Stimulated activated CD4-positive, alpha-beta T cell treated with anti-CD3 and anti-CD28 coated beads, Interleukin-15, amount 100 ng/mL, for 1 hour (primary cell): ENCODE measurements at places on chromosomes 13 and 19.

- DNase-seq: no peak
These were observed 3.2 kb upstream of the LGALS13 start for GRCh38 chr19:39599116-39599515.

DNA sequence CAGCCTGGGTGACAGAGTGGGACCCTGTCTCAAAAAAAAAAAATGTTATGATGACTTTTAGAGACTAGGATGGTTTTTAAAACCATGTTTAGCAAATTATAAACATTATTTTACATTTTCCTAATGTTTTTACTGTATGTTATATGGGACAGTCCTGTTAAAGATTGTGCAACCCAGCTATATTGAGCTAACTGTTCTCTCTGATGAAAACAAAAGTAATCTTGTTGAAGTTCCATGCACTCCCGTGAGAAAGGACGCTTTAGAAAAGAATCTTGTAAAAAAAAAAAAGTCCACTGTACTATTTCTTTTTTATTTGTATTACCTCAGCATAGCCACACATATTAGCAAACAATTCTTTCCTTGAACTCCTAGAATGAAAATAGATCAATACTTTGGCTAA is 451.2 kb downstream of the DCT start:
- no peak for DNase-seq

- no peak for DNase-seq
These were observed 426.9 kb downstream of the PCDH9 start for GRCh38 chr13:66803013-66803807.

GRCh38 chr19:45468159-45468651 is 409 bp downstream of the FOSB start:
- peak; percentile 43 for DNase-seq

DNA sequence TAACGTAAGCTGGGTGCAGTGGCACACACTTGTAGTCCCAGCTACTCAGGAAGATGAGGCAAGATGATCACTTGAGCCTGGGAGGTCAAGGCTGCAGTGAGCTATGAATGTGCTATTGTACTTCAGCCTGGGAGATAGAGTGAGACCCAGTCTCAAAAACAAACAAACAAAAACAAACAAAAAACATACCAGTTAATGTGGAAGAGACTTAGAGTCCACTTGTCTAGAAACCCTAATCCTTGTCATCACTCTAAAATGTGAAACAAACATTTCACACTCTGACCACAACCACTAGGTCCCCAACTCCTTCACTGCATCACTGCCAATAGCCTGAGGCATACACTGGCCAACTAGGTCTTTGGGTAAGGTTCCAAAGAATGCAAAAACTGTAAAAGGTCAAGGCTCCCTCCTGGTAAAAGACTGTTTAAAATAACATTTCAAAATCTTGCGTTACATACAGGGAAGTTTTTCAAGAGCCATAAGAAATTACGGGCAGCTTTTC is 28.6 kb upstream of the CYP2B6 start:
- DNase-seq: no peak

DNA sequence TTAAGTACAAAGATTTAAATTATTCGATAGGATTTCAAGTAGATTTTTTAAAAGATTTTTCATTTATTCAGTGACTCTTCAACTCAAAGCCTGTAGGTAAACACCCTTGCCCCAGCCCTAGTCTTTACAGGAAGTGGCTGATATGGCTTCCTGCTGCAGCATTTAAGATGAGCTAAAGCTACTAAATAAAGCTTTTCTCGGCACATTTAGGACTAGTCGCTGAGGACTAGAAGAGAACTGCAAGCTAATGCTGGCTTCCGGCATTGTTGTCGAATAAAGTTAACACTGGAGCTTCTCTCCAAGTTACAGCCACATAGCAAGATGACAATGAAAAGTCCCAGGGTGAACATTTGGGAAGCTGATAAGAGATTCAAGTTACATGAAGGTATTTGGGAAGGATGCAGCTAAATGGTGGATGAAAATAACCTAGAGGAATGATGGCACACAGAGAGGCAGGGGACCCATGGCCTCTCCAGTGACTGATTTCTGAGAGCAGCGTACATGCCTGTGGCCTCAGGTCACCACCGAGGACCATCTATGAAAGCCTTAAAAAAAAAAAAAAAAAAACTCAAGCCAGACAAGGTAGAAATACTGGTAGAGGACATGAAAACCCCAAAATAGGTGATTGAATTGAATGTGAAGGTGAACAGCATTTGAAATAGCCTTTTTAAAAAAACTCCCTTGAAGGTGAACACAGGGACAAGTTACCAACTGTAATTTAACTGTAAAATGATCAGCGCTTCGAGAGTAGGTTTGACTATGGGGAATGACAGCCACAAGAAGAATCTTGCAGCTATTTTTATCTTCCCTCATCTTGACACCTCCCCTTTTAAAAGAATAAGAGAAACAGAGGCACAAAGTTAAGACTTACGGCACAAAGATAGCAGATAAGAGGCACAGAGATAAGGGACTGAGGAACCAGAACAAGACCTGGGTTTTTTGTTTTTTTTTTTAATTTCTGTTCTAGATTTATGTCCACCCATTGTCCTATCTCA is 155.4 kb downstream of the DCT start:
- DNase-seq: no peak

- DNase-seq: no peak
These were observed 3.9 kb upstream of the CERS1 start for GRCh38 chr19:18899624-18900560.

- DNase-seq: no peak
These were observed 1.1 kb downstream of the A1BG start for GRCh38 chr19:58351990-58352755.

GRCh38 chr19:14325863-14326262 is 55.4 kb upstream of the ADGRE5 start:
- DNase-seq: no peak

- no peak for DNase-seq
These were observed 35.4 kb downstream of the KL start for GRCh38 chr13:33051632-33052031.

GRCh38 chr13:37456506-37456905 is 142.1 kb downstream of the POSTN start:
- no peak for DNase-seq

DNA sequence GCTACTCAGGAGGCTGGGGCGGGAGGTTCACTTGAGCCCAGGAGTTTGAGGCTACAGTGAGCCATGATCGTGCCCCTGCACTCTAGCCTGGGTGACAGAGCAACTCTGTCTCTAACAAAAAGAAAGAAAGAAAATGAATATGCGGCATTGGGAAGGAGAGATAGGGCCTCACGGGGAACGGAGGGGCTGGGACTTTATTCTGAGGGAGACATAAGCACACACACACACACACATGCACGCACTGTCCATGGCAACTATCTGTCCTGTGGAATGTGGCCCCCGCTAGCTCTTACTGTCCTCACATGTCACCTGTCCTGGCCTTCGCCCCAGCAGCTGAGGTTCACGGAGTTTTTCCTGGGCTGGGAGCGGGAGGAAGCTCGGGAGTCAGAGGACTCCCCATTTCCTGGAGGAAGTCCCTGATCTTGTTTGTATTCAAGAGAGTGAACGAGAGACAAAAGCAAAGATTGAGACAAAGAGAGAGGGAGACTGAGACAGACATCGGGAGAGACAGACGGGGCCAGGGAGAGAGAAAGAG is 654 bp downstream of the STAP2 start:
- no peak for DNase-seq

DNA sequence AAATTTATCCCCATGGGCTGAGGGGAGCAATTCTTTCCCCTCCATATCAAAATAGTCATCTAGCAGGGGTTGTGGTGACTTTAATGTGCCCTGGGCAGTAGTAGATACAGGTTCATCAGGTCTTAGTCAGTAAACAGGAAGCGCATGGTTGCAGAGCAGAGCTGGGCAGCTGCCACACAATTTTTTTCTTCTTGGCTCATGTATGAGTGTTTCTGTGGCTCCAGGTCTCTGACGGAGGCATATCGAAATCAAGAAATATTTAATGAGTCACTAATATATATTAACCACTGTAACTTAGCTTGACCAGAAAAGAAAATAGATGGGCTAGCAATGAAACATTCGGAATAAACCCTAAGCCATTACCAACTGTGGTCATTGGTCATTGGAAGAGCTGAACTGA is 68.4 kb upstream of the UBL3 start:
- no peak for DNase-seq

DNA sequence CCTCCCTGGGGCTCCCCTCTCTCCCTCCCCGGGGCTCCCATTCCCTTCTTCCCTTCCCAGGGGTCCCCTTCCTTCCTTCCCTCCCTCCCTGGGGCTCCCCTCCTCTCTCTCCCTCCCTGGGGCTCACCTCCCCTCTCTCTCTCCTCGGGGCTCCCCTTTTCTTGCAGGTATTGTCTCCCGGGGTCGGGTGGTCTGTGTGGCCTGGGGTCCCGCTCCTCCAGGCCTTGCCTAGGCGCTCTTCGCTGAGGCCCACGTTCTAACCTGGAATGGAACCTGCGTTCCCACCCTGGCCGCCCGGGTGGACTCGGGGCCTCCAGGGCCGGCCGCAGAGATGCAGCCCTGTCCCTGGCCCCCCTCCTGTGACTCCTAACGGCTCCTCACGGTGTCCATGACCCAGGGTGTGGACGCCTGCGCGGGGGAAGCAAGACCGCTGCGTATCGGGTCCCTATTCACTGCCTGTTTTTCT is 940 bp upstream of the DCUN1D2 start:
- DNase-seq: no peak

DNA sequence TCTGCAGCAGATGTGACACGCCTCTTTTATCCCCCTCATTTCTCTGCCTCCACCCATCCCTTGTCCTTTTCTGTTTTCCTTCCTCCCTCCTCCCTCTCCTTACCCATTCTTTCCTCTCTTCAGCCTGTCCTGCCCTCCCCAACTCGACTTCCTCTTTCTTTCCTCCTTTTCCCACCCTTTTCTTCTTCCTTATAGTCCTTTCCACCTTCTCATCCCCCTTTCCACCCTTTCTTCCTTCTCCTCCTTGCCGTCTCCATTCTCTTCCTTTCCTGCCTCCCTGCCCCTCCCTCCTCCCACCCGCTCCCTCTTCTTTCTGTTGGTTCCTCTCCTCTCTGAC is 688 bp upstream of the ZNF71 start:
- no peak for DNase-seq

DNA sequence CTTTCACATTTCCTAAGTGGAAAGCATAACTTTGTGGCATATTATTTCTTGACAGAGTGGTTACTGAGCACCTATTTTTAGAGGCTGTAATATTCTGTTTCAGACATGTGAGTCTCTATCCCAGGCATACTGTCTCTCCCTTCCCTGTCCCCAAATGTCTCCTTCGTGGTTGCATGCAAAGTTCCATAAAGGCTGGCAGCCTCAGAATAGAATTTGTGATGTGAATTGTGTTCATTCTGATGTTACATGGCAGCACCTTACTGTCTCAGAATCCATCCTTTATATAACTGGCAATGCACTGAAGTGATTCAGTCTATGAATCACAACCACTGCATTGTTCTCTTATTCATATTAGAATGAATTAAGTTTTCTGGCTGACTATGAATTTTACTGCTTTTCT is 89.0 kb upstream of the SLC7A1 start:
- DNase-seq: no peak

DNA sequence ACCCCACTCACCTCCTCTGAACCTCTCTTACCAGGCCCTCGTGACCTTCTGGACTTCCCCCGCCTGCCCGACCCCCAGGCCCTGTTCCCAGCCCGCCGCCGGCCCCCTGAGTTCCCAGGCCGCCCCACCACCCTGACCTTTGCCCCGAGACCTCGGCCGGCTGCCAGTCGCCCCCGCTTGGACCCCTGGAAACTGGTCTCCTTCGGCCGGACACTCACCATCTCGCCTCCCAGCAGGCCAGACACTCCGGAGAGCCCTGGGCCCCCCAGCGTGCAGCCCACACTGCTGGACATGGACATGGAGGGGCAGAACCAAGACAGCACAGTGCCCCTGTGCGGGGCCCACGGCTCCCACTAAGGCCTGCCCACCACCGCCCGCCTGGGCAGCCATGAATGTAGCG is 3.2 kb downstream of the TTC9B start:
- no peak for DNase-seq

DNA sequence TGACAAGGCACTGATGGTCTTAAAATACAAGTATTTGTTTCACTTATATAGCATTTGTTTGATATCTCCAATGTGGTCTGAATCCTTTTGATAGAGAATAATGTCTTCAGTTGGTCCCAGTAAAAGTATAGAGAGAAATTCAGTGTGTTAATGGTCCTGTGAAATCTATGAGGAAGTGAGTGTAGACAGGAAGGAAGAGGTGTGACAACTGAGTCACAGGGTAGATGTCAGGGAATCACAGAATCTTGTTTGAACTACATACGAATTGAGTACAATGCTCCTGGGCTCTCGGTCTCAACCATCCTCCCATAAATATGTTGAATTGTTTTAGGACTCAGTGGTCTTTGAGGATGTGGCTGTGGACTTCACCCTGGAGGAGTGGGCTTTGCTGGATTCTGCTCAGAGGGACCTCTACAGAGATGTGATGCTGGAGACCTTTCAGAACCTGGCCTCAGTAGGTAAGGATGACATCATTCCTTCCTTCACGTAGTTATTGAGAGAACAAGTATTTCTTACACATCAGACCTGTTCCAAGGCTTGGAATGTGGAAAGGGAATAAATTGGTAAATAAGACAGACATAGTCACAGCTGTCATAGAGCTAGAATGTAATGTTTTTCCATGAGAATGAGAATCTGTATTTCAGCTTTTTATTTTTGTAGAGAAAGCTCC is 9.1 kb downstream of the ZNF555 start:
- DNase-seq: no peak

GRCh38 chr13:34412817-34413375 is 529.2 kb upstream of the NBEA start:
- DNase-seq: no peak

GRCh38 chr19:23792784-23793183 is 34.1 kb upstream of the ZNF681 start:
- no peak for DNase-seq

GRCh38 chr19:17576758-17577456 is 21.5 kb downstream of the COLGALT1 start:
- peak; percentile 13 for DNase-seq

- DNase-seq: no peak
These were observed 263 bp downstream of the RHPN2 start for GRCh38 chr19:33064458-33064791.

DNA sequence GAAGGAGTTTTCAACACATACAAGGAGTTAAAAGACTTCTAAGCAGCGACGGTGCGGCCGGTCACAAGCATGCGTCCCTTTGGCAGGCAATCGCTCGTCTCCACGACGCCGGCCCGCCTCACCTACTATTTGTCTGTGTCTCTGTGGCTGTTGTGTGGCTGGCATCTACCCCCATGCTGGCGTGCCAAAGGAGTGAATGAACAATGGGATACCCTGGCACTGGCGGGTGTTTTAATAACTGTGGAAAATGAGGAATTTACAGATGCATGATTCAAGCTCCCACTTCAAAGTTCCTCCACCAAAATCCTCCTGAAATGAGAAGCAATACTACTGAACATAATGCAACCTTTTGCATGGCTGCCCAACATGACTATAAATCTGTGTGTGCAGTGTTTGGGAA is 176.6 kb downstream of the KLF5 start:
- DNase-seq: no peak

- no peak for DNase-seq
These were observed 29.7 kb upstream of the RGCC start for GRCh38 chr13:41427666-41428065.

DNA sequence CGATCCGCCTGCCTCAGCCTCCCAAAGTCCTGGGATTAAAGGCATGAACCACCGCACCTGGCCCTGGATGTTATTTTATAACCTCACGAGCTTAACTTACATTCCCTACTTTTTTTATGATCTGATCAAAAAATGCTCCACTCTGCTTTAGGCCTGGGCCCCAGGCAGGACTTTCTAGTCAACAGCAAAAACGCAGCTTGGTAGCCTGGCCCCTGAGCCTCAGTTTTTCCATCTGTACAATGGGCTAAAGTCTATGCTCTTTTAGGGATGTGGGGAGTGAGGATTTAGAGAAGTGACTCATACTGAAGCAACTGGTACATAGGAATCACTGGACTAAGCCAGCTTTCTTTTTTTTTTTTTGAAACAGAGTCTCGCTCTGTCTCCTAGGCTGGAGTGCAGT is 11.9 kb upstream of the PIK3R2 start:
- no peak for DNase-seq
